ENCODE measurements at places on chromosomes 6 and 20.

DNA sequence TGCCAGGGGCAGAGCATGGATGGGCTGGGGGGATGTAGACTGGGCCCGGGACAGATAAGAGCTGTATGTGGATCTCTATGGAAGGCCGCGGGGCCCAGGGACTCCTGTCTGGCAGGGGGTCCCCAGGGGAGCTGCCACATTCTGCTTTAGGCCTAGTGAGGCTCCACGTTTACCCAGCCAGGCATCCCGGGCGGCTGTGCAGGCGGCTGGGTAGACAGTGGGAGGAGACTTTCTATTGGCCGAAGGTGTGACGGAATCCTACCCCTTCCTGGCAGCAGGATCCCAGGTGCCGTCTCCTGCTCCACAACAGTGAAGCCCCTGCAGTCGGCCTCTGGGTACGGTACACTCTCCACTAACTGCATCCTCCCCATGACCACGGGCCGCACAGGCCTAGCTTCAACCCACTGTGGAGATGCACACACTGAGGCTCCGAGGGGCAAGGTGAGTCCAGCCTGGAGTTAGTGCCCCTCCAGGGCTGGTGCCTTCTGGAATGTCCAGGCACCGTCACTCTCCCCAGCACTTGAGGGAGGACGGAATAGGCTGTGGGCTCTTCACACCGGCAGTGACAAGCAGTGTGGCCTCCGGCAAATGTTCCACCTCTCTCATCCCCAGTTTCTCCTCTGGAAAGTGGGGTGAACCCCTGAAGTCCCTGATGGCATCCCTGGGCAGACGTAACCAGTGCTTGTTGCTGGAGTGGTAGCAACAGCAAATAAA is 36.8 kb upstream of the ZBP1 start:
- DNase-seq = no peak

DNA sequence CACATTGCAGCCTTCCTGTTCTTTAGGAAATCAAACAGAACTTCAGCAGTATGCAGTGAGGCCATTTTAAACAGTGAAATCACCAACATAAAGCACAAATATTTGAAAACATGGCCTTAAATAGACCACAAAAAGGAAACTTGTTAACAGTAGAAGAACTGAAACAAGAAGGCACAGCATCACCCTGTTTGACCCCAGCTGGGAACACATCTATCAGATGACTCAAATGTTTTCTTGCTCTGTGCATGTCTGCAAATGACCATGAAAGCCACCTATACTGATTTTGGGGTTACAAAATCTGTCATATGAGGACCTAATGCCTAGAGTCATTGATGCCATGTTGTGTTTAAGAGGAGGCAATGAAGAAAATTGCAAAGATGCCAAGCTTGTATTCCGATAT is 123.8 kb upstream of the ADGRF1 start:
- no peak for DNase-seq

- DNase-seq = no peak
Observed at GRCh38 chr6:146498309-146498708, 45.3 kb upstream of the RAB32 start.

GRCh38 chr20:34433391-34433790 is 70.3 kb downstream of the ITCH start:
- DNase-seq = no peak

- DNase-seq = no peak
Observed at GRCh38 chr20:50014570-50015562, 32.1 kb downstream of the SNAI1 start.

Data from CD4-positive, alpha-beta T cell treated with Interleukin-6 at 100 ng/mL for 8 hours (primary cell).